ENCODE measurements at places on chromosomes 4 and X.

DNA sequence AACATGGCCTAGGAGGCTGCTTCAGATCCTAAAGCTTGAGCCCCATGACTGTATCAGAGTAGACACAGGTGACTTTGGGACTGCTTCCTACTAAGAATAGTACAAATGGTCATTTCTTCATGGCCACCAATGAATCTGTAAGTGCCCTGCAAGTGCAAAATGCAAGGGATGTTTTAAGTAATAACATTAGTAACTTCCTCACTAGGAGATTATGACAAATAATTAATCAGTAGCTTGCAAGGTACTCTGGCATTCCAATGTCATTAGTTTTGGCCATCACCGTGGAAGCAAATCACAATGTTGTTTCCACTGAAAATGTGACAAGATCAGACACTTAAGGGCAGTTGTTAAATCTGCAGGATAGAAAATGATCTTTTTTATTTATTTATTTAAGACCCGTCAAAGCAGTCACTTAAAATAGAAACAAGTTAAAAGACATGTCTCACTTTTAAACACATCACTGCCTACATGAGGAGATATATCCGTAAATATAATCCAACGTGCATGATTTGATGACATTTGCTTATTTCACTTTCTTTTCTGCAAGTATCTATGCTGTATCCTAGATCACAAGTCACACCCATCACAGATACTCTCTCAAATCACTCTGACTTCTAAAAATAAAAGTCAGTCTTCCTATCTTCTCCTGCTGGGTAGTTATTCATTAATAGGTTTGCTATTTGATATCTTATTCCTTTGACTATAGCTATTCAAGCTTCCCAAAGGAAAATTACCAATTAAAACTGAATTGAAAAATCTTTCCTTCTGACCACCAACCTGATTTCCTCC, 400.6 kb downstream of the IL15 start:
- no peak for DNase-seq

DNA sequence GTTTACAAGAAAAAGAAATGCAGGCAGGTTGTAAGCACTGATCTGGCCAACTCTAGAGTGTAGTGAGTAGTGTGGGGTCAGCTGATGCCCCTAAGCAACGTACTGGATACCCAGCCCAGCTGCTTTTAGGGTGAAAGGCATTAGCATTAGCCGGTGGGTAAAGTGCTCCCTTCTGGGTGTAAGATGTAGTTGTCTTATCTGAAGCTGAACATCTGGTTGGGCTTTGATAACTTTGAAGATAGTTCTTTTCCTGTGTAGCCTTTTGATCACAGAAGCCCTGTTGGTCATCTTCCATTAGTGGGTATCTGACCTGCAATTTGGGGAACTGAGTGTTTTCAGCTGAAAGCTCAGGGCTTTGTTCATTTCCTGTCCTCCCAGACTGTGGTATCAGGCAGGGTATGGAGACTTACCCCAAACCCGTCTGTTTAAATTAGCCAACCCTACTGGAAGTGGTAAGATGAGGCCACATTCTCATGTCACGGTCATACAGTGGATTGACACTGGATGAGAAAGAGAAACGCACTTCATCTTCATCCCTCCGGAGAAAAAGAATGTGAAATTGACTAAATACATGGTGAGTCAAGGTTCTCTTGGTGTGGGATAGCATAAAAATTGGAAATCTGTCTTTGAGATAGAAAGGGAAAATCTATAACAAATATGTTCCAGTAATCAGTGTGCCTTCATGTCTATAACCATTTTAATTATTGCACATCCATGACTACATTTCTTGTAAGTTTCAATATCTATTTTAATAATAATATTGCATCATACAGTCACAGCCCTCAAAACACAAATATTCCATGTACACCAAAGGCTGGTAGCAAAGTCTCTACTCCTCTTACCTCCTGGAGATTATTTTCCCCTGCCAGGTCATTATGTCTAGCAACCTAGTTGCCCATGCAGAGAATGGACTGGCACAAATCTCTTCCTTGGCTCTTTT, 8.7 kb downstream of the RHOH start:
- no peak for DNase-seq

GRCh38 chrX:53483416-53483815, 49.2 kb upstream of the HSD17B10 start:
- no peak for DNase-seq

DNA sequence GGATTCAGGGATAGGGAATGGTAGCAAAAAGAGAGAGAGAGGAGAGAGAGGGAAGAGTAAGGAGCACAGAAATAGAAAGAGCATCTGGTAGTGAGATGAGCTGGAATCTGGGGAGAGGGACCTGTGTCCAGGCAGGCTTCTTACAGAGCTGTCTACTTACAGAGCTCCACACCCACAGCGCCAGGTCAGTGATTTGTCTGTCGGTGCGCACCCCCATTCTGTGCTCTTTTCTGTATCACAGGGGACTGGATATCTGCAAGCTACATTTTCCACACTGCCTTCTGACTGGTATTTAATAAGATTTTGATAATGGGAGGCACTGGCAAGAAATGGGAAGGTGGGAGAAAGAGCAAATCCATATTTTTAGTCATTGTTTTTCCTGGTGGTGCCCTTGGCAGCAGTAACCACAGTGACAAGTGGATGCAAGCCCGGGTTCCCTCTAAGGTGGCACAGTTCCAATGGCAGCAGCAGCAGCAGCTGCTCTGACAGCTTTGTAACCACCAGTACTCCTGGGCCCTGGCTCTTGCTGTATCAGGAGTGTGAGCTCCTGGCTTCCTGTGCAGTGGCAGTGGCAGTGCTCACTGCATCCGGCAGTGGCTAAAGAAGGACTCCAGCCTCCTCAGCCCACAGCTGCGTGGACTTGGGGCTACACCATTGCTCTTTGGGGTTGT, 300.5 kb downstream of the TRIML1 start:
- no peak for DNase-seq

DNA sequence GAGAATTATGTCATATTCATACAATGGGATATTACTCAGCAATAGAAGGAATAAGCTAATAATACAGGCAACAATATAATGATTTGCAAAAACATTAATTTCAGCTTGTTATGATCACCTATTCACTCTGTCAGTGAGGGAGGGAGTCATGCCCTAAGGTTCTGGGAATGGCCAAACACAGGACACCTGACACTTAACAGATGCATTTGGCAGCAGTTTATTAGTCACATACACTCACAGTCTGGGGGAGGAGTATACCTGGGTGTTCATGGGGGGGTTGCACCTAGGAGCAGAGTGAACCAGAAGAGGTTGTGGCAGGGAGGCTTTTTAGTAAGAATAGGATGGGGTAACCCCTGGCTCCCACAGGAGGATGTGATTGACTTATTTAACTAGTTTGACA, 38.3 kb downstream of the SERPINA7 start:
- no peak for DNase-seq

DNA sequence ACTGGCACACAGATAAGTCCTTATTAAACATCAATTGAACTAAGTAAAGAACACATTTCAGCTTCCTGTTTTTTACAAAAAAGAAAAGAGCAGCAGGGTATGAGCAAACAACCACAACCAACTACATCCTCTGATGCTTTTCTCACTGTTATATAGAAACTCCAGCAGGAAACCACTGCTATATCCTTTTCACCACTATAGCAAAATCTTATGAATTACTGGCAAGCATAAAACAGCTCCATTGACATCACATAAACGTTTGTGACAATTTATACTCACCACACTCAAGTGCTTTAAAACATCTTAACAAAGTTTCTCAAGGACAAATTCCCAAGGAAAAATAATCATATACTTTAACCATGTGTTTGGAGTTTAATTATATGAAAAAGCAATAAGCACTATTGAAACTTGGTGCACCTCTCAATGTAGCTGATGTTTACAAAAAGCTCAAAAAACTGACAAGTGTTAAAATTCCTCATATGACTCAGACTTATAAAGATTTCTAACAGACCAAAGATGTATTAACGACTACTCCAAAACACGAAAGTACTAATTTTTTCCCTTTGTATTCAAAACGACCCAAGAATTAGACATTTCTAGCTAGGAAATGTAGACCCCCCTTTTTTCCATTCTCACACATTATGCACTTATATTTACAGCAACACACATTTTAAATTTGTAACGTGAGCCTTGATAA, 12.9 kb downstream of the GPRIN3 start:
- no peak for DNase-seq

DNA sequence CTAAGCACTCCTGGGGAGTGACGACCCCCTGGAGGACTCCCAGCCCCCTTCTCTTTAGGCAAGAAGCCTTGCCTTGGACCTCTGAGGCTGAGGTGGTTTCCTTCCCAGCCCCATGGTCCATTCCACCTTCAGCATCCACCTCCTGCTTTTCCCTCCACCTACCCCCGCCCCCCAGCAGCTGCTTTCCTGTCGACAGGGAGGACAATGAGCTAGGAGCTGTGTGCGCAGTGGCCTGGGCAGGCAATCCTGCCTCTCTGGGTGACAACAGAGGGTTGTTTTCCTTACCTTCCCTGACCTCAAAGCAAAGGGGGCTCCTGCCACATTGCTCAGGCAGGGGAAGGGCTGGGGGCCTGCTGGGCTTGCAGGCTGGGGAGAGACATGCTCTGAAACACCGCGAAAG, 123.5 kb downstream of the BCOR start:
- DNase-seq: no peak

- DNase-seq: no peak
Measured at GRCh38 chrX:12946406-12946805, 28.5 kb upstream of the TMSB4X start.

- DNase-seq: no peak
Measured at GRCh38 chrX:55074851-55075467, at the start of gene PAGE2B. Gene PAGE2B, plus strand, starts transcription at chrX:55075030. Its CDS starts 1,012 bp downstream, at chrX:55076042.

DNA sequence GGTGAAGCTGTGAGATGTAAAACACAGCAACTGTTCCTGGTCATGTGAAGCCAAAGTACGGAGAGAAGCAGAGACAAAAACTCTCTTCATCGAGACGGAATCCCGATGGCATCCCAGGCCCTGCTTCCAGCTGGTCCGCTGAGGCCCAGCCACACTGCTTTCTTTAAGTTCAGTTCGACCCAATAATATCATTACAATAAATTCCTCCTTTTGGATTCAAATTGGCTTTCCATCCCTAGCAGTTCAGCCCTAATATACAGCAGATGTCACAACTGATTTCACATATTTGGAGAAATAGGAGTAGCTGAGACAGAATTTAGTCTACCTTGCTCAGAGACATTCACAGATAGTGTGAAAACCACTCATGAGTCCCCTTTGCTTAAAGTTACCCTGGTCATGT, 98.3 kb upstream of the SPRY1 start:
- DNase-seq: no peak

DNA sequence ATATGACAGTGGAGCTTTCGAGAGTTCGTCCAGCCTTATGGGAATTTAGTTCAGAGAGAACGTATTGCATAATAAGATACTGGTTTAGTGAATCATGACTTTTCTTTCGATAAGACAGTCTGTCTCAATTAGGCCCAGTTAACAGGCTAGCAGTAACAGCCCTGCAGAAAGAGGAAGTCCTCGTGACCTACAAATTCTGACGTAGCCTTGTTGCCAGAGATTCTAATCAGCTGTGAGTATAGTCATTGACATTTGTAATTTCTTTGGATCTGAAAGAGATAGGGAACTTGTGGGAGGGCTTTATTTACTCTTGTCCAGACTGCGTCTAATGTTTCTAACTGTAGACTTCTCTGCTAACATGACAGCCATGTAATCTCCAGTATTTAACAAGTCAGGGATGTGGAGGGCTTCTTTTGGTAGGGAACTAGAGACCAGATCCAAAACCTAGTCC, 15.8 kb downstream of the ART3 start:
- no peak for DNase-seq

GRCh38 chrX:24990535-24990934, 25.2 kb downstream of the ARX start:
- no peak for DNase-seq

- no peak for DNase-seq
Measured at GRCh38 chr4:10620935-10621488, 63.6 kb downstream of the CLNK start.

- DNase-seq: no peak
Measured at GRCh38 chrX:130093271-130093670, 17.0 kb downstream of the ELF4 start.

DNA sequence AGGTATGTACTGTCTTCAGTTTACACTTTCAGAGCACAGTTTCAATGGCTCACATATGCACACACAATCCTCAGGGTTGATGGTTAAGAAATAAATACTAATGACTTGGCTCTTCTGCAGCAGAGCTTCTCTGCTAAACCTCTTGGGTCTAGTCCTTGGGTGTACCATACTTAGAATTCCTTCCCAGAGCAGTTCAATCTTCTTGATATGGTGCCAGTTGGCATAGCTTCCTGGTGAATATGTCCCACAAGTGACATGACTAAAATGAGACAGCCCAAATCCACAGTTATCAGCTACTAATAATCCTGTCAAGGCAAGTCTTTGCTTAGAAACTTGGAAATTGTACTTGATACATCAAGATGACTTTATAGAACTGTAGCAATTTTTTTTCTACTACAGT, 654.4 kb downstream of the IQCM start:
- no peak for DNase-seq

GRCh38 chrX:66167431-66167830, 3.4 kb downstream of the HEPH start:
- DNase-seq: no peak

GRCh38 chr4:147078875-147079658, 133.4 kb upstream of the TTC29 start:
- DNase-seq: no peak

- no peak for DNase-seq
Measured at GRCh38 chr4:24537025-24537424, 47.3 kb downstream of the DHX15 start.

- no peak for DNase-seq
Measured at GRCh38 chr4:178293601-178294000, 851.4 kb upstream of the AGA start.

GRCh38 chrX:71543316-71543715, 10.4 kb downstream of the OGT start:
- no peak for DNase-seq

DNA sequence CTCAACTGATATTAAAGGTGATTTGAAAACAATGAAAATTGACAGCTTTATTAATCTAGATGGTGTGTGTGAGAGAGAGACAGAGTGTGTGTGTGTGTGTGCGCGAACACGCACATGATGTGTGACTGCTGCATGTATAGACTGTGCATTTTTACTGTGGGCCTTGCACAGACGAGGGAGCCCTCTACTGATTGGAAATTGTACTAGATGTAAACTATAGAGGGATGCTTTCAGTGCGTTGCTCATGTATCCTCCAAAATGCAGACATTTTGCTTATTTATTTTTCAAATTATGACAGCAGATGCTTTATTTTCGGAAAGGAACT, 168.4 kb upstream of the GK2 start:
- no peak for DNase-seq

DNA sequence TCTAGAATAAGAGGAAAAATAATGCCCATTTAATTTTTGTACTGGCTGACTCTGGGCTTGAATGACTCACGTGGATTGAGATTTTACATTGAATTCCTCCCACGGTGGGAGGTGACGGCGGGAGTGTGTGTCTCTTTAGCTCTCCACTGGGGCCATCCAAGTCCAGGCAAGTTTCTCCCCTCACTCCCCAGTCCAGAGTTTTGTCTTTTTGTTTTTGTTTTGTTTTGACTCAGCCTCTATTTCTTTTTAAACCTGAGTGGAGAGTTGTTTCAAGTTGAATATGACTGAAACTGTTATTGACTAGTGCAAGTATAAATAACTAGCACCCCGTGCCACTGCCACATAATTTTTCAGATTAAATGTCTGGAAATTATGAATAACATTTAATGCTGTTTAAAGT, 13.6 kb downstream of the CHST7 start:
- no peak for DNase-seq

All from activated T-helper 1 cell treated with Interleukin-2 at 50 U/mL for 16 hours (primary cell).